ENCODE measurements at places on chromosomes 6 and 20.

GRCh38 chr6:116287689-116288282, 8.1 kb upstream of the TSPYL1 start:
- DNase-seq: no peak

GRCh38 chr6:22350109-22350508, 53.3 kb upstream of the PRL start:
- no peak for DNase-seq

- DNase-seq: no peak
Measured at GRCh38 chr20:2900845-2901592, 27.7 kb downstream of the PTPRA start.

- no peak for DNase-seq
Measured at GRCh38 chr6:46500382-46500781, 9.1 kb upstream of the RCAN2 start.

DNA sequence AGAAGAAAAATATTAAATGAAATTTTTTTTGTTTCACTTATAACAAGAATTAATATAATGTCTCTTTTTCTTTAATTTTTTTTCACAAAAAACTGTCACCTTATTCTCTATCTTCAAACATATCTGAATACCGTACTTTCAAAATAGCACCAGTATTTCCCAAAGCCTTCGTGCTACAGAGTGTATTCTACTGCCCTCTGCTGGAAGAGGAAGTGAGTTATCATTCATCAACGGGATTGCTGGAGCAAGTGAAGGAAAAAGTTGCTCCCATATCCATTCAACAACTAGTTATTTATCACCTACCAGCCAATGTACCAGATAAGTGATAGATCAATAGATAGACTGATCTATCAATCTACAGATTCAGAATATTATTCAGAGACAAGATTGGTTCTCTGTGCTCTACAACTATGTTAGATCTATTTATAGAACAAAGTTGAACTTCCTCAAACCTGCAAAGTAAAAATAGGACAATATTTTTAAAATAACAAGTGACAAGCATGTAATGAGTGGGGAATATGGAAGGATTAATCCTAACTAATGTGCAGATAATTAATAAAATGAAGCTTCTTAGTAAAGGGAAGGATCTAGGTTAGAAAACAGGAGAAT, 26.7 kb upstream of the TFAP2B start:
- DNase-seq: no peak

DNA sequence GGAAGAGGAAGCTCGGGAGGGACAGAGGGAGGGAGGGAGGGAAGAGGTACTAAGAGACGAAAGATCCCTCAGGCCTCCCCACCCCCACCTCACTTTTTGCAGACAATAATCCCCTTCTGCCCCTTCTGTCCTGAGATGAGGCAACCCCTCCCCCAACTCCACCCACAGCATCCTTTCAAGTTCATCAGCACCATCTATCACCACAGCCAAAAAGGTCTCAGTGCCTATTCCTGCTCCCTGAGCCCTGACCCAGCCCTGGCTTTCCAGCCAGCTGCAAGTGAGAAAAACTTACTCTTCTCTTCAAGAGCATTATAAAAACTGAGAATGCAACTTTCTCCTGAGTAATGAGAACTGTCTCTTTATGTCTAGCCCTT, 133.2 kb upstream of the LRFN2 start:
- no peak for DNase-seq

GRCh38 chr20:37360391-37361115, 14.6 kb downstream of the SRC start:
- no peak for DNase-seq

- no peak for DNase-seq
Measured at GRCh38 chr6:20448828-20449227, 47.1 kb downstream of the E2F3 start.

GRCh38 chr6:15997586-15998388, 131.1 kb upstream of the MYLIP start:
- DNase-seq: no peak

All from stimulated activated naive CD4-positive, alpha-beta T cell treated with Interleukin-2 at 50 U/mL for 16 hours (primary cell).